GM04503 (cell line): ENCODE measurements at places on chromosomes 3 and 15.

- DNase-seq = no peak
These were observed 108.9 kb upstream of the UBE2E1 start for GRCh38 chr3:23696842-23697241.

- DNase-seq = no peak
These were observed 160.0 kb downstream of the IL5RA start for GRCh38 chr3:2950159-2950558.

DNA sequence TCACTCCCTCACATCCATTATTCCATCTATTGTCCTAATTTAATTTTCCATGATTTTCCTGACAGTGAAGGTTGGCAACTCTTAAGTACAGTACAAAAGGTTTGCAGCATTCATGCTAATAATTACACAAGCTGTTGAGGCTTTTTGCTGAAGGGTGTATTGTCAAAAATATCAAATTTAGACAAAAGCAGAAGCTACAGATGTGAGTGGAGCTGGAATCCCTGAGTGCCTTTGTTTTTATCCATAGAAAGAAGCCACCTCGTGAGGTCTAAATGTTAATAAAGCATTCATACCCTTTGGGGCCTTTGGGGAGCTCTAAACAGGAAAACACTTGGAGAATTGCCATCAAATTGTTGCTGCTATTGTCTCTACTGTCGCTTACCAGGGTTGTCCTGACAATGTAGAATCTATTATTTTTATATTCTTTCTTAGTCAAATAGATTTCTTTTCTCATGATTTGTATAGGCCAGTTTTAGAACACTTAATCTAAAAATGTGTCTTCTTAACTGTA lies 185.8 kb upstream of the ROBO1 start:
- DNase-seq = no peak

DNA sequence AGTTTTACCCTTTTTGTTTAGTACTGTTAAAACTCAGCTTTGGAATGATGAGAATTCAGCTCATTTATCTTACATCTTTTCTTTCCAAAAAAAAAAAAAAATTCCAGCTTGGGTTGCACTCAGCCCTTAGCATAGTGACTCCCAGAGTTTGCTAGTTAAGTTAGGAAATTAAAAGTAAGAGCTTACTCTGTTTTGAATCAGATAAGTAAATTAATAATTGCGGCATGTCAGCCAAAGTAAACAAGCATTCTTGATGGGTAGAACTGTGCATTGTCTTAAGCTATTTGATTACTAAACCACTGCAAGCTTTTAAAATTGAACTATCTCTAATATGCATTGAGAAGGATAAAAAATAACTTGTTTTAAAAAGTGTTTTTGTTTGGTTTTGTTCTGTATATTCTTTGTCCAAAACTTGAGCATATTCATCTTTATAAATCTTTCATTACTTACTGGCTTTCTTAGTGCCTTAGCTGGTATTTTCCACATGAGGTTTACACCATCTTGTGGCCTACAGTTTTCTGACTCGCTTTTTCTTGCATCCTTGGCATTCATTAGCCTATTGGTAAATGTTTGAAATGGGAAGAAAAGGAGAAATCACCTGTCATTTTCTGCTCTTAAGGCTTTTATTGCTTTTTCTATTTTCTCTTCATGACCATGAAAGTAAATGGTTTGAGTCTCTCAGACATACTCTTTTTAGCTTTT lies 107.6 kb downstream of the FILIP1L start:
- no peak for DNase-seq

DNA sequence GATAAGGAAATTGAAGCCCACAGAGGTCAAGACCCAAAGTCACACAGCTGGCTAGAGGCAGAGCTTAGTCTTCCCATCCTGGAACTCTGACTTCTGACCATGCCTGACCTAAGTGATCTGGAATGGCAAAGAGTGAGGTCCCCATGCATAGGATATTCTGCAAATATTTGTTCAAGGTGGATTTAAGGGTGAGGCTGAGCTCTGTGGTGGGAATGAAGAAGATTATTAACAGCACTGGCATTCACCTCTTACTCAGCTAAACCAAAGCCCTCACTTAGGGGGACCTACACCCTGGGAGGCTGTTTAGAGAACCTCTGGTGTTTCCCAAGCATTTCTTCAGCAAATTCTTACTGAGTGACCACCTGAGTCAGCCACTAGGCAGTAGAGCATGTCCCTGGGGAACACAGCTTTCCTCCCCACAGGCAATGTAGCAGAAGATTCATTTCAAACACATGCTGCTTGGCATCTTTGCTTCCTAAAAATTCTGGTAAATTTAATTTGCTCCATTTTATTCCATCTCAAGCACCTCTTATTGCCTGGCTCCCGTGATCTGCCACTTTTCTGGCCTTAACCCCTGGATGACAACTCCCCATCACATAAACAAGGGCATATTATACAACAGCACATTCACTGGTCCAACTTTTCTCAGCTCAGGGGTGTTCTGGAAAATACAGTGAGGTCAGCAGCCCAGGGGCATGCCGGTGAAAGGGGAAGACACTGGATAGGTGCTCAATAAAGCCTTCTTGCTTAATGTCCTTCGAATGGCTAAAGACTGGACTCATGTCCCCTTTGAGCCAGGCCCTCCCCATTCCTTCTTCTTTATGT lies 176.0 kb downstream of the ABHD5 start:
- DNase-seq = peak; percentile 88

DNA sequence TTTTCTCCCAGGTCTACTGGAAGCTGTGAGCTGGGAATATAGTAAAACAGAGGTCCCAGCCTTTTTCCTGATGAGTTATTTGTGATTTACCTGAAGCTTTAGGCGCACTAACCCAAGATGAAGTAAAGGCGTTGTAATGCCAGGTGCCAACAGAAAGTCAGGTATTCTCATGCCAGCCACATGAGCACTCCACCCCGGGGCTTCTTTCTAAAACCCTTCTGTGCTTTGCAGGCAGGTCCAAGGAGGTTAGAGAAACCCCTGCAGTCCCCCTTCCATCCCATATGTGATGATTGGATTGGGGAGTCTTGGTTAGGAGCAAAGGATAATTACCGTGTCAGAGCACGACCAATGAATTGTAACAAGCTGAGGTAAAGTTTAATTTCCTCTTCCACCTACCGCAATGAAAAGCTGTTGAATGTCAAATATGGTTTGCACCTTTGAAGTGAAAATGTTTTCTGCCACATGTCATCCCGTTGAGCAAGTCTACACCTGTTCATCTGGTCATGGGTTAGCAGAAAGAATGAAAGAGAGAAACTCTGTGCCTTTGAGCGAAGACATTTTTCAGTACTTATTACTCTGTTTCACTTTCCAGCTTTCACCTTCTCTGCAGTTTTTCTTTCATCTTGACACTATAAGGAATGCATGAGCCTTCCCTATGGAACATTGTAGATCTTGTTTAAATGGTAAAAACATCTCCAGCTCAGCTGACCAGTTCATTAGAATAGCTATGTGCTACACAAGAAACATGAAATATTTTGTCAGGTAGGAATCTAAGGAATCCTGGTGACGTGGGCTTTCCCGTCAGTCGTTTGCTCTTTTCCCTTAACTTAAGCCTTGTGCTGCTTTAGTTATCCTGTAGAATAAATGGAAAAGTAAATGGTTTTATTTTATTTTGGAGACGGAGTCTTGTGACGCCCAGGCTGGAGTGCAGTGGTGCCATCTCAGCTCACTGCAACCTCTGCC lies 204.6 kb upstream of the IL12A start:
- no peak for DNase-seq

DNA sequence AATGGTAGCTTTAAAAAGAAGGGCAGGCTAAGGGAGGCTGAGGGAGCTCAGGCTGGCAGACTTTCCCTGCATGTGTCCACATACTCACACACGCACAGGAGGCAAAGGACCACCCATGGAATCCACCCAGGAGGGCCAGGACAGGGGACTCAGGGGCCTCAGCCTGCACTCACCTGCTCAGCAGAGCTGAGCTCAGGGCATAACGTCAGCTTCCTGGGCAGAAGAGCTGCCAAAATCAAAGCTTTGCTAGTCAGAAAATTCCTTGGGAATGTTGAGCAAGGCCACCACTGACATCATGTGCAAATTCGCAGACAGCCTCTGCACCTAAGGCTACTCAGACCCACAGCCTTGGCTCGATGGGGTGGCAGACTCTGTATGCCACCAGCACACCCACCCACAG lies 16.4 kb upstream of the ALAS1 start:
- peak; percentile 27 for DNase-seq

DNA sequence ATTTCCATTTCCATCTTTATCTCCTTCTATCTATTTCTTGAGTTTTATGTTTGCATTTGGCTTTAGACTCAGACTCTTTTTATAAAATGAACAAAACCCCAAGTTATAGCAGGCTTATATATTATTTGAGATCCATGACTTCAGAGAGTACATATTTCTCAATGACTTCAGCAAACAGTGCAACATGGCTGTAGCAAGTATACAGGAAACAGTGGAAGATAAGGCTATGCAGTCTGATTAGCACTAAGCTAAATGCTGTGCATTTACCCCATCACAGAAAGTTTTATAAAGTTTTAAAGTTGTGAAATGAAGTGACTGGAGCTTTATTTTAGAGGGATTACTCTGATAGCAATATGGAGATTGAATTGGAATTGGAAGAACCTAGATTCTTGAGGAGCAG lies 463.5 kb upstream of the TGFBR2 start:
- no peak for DNase-seq

GRCh38 chr3:16050641-16051467 lies 123.6 kb upstream of the GALNT15 start:
- no peak for DNase-seq

GRCh38 chr3:130895690-130896488 lies 2.0 kb downstream of the ATP2C1 start:
- DNase-seq = no peak

DNA sequence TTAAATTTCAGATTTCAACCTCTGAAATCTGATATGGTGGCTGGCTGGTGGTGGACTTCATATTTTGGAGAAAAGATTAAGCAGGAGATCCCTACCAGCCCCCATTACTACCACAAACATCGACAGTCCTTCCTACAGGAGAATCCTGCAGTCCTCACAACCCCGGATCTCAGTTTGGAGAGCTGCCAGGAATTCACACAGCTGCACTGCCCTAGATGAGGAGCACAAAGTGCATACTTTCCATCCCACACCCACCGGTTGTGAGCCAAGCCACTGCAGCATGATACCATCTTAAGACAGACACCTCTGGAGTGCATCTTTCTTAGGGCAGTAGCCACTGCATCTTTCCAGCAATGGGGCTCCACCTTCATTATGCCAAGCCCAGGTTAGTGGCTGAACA lies 185.5 kb upstream of the GPR149 start:
- no peak for DNase-seq

DNA sequence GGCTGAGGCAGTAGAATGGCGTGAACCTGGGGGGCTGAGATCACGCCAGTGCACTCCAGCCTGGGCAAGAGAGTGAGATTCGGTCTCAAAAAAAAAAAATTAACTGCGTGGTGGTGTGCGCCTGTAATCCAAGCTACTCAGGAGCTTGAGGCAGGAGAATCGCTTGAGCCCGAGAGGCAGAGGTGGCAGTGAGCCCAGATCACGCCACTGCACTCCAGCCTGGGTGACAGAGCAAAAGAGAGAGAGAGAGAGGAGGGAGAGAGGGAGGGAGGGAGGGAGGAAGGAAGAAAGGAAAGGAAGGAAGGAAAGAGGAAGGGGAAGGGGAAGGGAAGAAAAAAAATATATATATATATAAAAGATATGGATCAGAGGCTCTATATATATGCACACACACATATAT lies 6.0 kb downstream of the TM4SF19 start:
- no peak for DNase-seq
